ENCODE measurements at places on chromosomes 6 and 20.

DNA sequence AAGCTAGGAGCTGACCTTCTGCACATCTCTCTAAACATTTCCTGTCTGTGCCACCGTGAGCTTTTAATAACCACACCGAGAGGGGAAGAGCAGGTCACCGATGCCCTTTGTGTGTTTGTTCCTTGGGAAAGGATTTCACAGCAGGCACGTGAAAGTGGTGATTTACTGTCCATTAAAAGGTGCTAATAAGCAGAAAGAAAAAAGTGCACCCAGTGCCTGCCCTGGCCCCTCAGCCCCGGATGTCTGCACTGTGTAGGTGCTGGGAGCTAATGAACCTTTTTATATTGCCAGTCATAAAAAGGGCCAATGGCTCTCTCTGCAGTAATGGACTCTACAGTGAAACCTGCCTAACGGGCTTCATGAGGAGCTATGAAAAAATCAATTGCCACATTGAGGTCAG, 312.6 kb downstream of the C6orf118 start:
- DNase-seq, result no peak

GRCh38 chr20:51768759-51769517, 748 bp upstream of the ATP9A start:
- no peak for DNase-seq

DNA sequence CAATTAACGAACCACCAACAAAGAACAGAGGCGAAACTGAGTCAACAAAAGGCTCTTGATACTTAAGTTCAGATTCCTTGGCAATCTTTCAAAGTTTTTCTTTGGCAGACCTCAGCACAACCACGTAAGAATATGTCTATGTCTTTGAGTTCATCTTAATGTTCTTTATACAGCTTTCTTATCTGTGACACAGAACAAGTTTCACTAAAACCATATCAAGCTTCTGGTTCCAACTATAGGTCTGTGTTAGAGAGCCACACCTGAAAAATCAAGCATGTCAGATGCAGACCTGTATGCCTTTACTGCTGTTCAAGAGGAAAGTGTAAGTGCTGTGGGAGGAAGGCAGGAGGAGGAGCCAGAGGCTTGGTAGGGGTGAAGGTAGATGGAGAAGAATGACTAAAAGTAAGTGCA, 271.3 kb downstream of the KHDC1L start:
- no peak for DNase-seq

GRCh38 chr6:41502917-41503671, 43.1 kb upstream of the FOXP4 start:
- no peak for DNase-seq

- peak; percentile 8 for DNase-seq
These were observed 405.3 kb upstream of the HS3ST5 start for GRCh38 chr6:114747995-114748625.

- DNase-seq, result no peak
These were observed 9.9 kb downstream of the ADIG start for GRCh38 chr20:38590676-38591473.

- no peak for DNase-seq
These were observed 72.1 kb downstream of the ZMYND8 start for GRCh38 chr20:47284373-47284772.

DNA sequence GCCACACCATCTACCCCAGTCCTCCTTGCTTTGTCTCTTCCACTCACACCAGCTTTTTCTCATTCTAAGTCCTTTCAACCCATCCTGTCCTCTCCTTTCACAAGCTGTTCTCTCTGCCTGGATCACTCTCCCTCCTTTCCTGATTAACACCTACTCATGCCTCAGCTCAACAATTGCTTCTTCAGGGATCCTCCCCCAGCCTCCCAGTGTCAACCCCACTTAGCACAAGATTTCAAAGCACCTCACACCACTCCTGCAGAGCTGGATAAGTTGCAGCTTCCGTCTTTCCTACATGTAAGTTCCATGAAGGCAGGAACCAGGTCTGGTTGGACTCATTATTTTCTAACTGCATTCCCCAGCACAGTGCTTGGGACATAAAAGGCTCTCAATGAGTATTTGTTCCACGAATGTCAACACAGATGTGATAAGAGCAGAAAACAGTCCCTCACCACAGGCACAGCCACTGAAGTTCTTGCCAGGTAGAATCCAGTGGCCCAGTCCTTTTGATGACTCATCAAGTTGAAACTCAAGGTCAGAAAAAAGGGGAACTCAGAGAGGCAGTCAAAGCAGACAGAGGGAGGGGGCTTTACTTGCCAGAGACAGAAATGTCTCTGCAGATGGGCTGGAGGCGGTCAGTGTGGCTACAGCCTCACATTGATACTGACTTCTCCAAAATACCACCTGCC, 193.4 kb upstream of the PRDM1 start:
- DNase-seq, result no peak

DNA sequence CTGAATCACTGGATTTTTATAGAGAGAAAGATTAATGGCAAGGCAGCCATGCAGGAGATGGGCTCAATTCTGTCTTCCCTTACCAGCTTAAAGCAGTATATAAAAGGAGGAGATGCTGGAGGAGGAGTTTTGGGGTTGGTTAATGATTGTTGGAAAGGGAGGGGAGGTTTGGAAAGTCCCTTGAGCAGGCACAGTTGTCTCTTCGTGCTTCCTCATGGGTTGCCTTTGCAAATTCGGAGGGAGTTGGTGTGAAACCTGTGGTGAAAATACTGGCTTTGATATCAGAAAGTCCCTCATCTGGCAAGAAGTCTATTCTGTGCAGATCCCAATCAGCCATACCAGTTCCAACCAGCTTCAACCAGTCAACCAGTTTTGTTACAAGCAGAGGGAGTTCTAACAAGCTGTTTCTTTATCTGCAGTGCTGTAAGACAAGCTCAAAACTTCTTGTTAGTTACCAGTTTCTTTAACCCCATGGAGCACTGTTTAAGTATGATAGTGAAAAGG, 107.0 kb downstream of the HIVEP1 start:
- peak; percentile 54 for DNase-seq

GRCh38 chr20:24993337-24994185, 1.0 kb upstream of the APMAP start:
- no peak for DNase-seq

DNA sequence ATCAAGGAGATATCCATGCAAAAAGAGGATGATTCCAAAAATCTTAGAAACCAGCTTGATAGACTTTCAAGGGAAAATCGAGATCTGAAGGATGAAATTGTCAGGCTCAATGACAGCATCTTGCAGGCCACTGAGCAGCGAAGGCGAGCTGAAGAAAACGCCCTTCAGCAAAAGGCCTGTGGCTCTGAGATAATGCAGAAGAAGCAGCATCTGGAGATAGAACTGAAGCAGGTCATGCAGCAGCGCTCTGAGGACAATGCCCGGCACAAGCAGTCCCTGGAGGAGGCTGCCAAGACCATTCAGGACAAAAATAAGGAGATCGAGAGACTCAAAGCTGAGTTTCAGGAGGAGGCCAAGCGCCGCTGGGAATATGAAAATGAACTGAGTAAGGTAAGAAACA, 10.1 kb upstream of the SNRNP48 start:
- DNase-seq, result no peak

- peak; percentile 66 for DNase-seq
These were observed 12.7 kb downstream of the IL17F start for GRCh38 chr6:52231406-52232127.

DNA sequence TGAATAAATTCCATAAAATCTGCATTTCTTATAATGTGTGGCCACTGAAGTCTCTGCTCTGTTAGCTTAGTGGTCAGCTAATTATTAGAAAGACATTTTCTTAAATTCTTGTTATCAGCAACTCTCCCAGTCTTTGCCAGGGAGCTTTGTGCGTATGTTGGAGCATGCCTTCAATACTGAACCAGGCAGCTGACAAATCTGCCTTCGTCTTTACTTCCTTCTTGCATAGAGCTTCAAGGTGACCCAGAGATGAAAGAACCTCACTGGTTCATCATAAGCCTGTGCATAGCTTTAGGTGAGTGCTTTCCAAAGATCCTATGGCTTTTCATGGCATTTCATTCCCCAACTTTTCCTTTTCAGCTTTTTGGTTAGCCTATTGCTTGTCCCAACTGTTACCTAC, 43.0 kb upstream of the NELFCD start:
- DNase-seq, result no peak

GRCh38 chr6:157762636-157763035, 60.4 kb upstream of the SNX9 start:
- no peak for DNase-seq

- DNase-seq, result no peak
These were observed 141.9 kb downstream of the HIVEP2 start for GRCh38 chr6:142803032-142803431.

- DNase-seq, result no peak
These were observed 10.3 kb upstream of the ID1 start for GRCh38 chr20:31594558-31595379.

DNA sequence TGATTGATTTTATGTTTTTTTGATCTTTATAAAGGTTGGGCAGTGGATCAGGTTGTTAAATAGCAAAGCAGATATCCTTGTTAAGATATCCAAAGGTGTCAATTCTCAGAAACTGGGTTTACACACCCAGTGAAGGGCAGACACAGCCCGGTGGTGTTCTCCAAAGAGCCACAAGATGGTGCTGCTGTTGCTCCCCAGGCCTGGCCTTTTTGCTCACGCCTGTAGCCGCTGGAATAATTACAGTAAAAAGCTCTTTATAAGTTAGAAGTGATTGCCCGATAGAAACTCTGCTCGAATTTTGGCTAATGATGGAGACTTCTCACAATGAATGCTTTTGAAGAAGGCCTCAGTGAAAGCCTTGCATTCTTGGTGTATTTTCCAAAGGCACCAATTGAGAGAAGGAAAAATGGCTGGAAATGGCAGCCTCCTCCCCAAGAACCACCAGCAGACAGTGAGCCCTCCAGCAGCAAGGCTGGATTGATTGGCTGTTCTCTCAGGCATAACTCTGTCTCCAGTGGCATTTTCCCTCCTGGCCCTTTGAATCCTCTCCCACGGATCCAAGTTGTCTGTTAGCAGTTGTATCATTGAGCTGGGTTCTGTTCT, 120.5 kb upstream of the CHD6 start:
- DNase-seq, result peak; percentile 34

DNA sequence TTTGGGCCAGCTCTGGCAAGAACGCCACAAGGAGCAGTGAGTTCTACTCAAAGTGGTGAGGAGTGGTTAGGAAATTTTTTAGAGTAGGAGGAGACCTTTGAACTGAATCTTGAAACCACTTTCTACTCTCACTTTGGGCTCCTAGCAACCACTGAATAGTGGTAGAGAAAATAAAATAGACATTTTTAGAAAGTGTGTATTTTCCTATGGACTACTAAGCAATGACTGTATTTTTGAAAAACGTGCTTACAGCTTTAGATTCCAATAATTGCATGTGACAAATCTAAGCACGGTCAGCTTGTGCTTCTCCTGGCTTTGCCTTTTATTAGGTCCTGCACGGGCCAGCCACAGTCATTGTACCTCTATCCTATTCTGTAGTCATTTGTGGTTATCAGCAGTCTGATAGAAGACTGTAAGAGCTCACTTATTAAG, 8.7 kb upstream of the IFNGR1 start:
- DNase-seq, result peak; percentile 11

- DNase-seq, result peak; percentile 9
These were observed 646.3 kb downstream of the UTRN start for GRCh38 chr6:144931172-144932035.

DNA sequence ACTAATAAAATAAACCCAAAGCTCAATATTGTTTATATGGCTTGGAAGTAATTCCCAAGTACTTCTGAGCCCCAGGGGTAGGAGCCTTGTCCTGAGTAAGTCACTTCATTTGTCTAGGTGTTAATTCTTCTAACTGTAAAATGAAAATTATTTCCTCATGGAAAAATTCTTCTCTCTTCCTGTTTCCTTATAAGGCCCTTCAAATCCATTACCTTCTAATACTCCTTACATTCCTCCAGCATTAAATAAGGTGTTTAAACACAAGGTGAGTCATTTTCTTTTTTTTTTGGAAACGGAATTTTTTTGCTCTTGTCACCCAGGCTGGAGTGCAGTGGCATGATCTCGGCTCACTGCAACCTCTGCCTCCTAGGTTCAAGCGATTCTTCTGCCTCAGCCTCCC, 41.9 kb downstream of the PRR18 start:
- no peak for DNase-seq

- DNase-seq, result no peak
These were observed 27.3 kb downstream of the RAMACL start for GRCh38 chr6:166559211-166559610.

GRCh38 chr20:59040667-59041066, 1.9 kb downstream of the PRELID3B start:
- no peak for DNase-seq

DNA sequence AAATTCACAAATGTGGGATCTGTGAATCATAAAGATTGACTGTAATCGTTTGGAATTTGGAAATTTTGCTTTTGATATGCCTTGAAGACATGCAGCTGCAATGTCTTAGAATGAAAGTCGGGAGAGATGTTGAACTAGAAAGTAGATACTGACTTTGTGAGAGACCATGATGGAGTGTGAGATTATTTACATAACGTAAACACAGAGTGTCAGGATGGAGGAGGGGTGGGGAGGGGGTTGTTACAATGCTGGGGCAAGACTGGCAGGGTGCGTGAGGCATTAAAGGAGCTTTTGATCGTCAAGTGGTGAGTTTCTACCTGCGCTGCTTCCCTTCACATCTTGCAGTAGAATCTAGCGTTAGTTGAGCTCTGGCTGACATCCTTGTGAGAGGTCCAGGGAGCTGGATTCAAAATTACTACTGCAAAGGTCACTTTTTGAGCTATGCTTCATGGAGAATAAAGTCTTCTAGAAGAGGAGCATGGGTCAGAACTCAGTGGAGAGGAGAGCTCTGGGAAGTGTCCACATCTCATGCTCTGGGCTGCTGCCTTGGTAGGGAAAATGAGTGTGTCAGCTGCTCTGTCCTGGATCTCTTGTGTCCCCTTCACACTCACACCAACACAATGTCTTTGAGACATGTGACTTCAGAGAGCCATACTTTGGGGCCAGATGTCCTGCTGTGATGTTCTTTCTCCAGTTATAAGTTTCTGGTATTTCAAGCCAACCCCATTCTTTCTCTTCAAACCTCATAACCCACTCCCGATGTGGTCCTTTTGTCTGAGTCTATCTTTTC, 105.2 kb upstream of the CITED2 start:
- DNase-seq, result no peak

- DNase-seq, result no peak
These were observed 184.0 kb upstream of the HDDC2 start for GRCh38 chr6:125485757-125486156.

DNA sequence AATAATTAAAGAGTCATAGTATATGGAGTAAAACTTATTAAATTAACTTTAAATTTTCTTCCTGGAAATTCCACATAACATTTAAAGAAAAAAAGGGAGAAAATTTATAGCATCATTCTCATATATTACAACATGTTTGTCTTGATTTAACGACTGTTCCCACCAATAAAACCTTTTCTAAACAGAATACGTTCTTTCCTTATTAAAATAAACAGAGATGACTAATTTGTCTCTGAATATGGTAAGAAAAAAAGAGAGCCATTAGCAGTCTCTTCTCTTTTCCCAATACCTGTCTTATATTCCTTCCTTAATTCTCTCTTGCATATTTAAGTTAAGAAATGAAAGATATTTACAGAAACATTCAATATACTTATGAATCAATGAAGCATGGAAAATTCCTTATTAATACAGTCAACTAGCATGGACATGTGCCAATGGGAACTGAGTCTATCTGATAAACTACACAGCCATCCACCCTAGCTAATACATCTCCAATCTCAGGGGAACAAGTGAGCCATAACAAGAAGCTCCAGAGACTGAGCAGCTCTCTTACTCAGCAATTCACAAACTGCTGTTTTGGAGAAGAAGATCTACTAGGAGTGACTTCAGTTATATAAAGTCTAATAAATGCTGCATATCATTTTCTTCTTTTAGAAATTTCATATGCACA, 347.1 kb upstream of the MANEA start:
- no peak for DNase-seq
